ENCODE measurements at places on chromosomes 2 and 18.

GRCh38 chr2:197614532-197614931 is 60.9 kb downstream of the RFTN2 start:
- DNase-seq = no peak

- DNase-seq = no peak
These were observed 102.3 kb upstream of the ID2 start for GRCh38 chr2:8579485-8580085.

DNA sequence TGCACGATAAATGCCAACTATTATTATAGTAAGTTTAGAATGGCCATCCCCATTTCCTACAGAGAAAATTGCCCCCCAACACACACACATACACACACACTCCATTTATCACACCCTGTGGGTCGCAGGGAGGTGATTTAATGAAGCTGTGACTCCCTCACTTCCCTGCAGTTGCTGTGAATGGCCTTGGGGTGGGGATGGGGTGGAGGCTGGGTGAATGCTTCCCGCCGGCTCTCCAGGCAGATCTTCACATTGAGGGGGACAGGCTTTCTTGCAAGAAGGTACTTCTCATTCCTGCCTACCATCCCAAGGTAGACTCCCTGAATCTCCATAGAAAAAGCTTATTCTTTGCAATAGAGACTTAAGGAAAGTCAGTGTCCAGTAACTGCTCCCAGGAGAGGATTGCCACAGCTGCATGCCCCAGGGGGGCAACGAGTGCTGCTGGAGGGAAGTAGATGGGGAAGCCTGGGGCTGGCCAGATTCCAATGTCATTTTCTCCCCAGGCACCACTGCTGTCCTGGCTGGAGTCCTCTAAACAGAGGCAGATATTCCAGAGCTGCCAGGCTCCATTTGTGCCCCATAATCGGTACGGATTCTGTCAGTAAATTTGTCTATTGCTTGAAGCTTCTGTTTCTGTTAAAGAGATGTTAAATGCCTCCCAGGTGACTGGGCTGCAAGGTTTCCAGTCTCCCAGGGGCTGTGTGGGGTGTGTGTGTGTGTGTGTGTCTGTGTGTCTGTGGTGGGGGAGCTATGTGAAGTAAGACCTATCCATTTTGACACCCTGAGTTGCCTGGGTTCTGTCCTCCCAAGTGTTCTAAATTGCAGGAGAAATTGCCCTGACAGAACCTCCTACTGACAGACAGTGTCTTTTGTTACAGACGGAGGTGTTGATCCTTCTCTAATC is 265.5 kb downstream of the SRBD1 start:
- no peak for DNase-seq

GRCh38 chr2:2472881-2473280 is 141.8 kb upstream of the MYT1L start:
- DNase-seq = no peak

DNA sequence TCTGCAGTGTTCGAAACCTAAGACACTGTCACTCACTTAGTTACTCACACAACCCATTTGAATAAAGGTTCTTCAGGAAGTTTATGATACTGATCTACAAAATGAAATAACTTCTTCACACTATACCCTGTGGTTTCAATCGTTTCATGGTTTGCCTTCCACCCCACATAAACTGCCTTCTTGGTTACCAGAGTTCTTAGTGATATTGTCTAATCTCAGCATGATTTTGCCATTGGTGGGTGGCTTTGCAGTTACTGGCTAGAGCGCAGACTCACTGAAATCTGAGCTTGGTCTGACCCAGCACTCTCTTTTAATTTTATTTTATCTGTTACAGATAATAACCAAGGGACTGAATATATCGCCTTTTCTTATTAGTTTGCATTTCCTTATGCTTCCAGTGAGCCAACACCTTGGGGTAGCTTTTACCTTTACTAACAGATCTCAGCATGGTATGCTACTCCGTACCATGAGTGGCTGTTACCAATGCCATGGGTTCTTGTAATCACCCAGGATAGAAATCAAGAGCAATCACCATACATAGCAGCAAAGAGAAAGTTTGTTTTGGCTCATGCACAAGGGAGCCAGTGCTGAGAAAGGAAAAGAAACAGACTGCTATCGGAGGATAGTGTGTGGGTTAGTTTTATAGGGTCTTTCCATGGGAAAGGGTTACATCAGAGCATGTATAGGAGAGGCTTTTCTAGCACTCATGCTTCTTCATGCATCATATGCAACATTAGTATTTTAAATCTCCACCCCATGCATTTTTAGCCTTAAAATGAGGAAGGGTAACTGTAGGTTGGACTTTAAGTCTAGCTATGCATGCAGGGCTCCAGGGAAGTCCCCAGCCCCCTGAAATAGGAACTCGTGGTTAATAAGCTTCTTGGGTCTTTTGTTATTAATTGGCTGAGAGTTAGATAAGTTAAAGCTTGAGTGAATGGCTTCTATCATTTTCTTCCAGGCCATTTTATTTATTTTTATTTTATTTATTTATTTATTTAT is 33.3 kb downstream of the ANXA4 start:
- peak; percentile 67 for DNase-seq

DNA sequence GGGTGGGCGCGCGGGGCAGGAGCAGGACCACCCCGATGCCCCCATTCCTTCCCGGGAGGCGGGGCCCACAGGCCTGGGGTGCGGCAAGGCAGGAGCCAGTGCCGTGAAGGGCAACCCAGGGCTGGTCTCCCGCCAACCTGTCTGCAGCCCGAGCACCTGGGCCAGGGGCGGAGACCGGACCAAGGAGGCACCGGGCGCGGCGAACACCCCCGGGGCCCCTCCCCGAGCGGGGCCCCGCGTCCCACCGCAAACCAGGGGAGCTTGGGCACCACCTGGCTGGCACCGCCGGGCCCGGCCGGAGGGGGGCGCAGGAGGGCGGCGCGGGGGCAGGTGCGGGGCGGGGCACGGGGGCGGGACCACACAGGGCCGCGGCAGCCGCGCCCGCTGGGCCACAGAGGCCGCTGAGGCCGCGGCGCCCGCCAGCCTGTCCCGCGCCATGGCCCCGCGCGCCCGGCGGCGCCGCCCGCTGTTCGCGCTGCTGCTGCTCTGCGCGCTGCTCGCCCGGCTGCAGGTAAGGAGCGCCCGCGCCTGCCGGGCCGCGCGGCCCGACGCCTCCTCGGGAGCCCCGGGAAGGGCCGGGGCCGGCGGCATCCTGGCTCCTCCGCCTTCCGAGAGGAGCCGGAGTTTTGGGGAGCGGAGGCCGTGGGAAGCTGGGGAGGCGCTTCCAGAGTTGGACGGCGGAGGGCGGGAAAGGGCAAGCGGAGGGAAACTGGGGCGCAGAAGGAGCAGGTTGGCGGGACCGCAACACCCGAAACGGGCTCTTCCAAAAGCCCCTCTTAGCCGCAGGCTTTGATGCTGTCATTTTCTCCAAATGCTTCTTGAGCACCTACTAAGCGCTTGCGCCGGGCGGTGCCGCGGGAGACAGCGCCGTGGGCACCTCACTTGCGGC is at the start of gene TNFRSF11A:
Gene TNFRSF11A (plus strand): TSS at position 394 of the 889 bp plus-strand sequence. CDS start 43 bp downstream, at position 437.
- peak; percentile 82 for DNase-seq

DNA sequence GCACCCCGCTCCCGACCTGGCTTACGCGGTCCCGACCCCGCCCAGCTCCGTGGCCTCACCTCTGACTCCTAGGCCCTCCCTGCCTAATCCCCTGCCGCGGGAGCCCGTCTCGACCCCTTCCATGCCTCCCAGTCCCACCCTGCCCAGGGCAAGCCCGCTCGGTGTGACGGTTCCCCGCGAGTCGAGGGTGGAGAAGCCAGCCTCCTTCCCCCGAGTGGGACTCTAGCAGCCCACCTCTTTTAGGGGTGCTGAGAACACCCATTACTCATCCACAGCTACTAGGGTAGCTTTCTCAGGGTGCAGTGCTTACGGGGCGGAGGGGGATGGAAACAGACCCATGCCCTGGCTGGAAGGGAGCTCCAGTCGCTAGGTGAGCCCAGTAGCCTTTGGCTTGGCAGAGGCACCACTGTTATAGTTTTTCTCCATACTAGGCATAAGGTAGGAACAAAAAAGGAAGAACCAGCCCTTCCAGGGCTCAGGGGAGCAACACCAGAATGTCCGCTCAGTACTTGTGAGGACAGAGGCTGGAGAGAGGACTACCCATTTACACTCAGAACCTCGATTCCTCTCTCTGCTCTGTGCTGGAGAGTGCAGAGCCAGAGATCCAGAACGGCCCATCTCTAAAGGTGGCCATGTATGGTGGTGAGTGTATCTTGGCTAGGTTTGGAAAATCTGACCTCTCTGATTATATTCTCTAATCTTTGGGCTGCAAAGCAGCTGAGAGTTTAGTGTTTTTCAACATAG is 606 bp downstream of the AGBL5 start:
- no peak for DNase-seq

GRCh38 chr2:99066075-99066958 is 75.2 kb upstream of the C2orf15 start:
- DNase-seq = peak; percentile 64

DNA sequence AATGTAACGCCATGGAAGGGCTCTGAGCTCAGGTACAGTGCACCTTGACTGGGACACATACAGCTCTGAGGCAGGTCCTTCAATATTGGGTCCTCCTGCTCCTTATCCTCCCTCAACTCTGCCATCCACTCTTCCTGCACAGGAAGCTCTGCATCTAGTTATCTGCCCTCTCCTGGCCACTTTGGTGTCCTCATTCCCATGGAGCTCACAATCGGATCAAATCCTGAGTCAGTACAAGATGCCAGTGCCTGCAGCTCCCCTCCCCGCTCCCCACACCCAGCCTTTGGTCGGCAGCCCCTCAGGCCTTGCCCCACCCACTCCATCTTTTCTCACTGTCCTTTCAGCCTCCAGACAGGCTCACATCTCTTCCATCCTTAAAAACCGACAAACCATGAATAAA is 58.0 kb downstream of the LRRFIP1 start:
- no peak for DNase-seq

- DNase-seq = peak; percentile 70
These were observed 29.6 kb upstream of the IL37 start for GRCh38 chr2:112881217-112881985.

DNA sequence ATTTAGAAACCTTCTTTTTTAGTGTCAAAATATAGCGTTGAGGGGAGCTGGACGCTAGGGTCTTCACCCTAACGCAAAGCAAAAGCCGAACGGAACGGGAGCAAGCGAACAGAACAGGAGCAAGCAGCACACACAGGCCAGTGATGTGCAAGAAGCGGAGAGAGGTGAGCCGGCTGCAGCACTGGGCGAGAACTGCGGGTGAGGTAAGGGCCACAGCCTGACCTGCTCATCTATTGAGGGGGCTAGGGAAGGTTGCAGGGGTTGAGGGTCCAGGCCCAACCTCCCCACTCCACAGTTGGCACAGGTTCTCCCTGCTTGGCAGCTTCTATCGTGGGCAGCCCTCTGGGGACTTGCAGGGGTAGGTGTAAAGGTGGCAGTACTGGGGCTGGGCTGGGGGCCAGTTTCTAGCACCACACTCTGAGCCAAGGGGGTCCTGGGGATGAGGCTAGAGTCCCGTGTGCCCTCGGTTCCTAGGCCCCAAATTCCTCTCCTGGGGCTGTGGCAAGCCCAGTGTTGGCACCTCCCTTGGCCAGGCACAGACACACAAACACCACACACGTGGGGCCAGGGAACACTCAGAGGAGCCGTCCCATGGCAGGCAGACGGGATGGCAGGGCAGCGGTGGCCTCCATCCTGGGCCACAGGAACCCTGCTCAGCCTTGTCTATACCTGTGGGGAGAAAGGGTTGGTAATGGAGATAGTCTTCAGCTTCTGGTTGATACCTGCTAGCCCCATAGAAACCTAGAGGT is 1.2 kb upstream of the ABCB6 start:
- no peak for DNase-seq

GRCh38 chr2:65666156-65666725 is 233.8 kb upstream of the SPRED2 start:
- peak; percentile 64 for DNase-seq

DNA sequence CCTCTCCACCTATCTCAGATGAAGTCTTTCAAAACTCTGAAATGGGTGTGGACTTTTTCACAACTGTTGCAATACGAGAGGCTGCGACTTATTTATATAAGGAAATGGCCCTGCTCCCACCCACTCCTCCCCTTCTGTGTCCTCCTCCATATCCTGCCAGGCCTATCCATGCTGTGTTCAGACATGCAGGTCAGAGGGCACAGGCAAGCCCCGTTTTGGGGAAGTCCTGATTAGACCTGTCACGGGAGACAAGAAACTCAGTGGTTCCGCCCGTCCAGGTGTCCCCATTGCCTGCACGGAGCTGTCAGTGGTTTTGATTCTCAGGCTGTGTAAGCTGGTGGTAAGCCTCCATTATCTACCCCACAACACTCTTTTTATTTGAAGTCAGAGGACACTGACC is 99.6 kb upstream of the MGAT5 start:
- no peak for DNase-seq

DNA sequence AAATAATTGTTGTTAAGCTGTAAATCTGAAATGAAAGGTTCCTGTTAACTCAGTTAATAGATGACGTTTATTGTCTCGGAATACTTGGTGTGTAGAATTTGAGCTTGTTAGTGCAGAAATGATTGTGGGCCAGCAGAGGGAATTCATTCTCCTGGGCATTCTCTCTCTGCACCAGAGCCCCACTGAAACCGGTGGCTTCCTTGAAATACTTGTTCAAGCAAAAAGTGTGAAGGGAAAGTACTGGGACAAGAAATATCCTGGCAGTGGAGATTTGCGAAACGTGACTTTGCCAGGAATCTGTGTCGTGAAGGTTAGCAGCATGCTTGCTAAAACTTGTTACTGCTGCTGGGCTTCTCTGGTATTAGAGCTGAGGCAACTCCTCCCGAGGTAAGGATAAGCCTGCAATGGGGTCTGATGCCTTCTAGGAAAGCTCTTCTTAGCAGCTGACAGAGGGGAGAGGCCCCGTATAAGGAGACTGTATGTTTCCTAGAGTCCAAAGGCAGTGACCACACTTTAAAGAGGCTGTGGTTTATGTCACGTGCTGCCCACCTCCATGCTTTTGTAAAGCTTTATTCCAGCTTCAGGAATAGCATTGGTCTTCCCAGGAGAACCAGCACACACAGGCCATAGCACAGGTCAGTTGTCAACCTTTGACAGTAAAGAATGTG is 2.0 kb downstream of the ITGA6 start:
- DNase-seq = no peak

DNA sequence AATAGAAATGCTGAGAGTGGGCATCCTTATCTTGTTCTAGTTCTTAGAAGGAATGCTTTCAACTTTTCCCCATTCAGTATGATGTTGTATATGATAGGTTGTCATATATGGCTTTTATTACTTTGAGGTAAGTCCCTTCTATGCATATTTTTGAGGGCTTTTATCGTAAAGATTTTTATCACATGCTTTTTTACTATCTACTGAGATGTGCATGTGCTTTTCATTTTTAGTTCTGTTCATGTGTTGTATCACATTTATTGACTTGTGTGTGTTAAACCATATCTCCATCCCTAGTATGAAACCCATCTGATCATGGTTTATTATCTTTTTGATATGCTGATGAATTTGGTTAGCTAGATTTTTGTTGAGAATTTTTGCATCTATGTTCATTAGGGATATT is 1008.8 kb downstream of the CNTNAP5 start:
- DNase-seq = no peak

- DNase-seq = no peak
These were observed 74.7 kb upstream of the KCNJ3 start for GRCh38 chr2:154623819-154624218.

DNA sequence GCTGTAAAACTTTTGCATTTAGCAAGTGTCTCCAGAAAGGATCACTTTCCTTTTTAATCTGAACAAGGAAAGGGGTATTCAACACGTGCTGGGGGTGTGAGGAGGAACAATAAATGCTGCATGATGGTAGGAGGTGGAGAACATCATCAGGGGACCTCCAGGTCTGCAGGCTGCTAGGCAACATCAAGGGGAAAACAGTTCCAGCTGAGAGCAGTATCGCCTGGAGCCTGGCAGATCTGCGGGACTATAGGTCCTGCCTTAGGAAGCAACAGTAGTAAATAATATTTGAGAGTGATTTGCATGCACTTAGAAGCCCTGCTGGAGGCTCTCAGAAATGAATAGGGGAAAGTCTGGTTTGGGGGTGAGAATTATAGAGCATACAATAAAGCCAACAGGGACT is 175.6 kb downstream of the SUCLG1 start:
- DNase-seq = no peak

Measured in activated CD4-positive, alpha-beta T cell treated with anti-CD3 and anti-CD28 coated beads, Interleukin-2, Interleukin-6, amounts not matched to agents 100 ng/mL and 50 ng/mL, durations not matched to agents 16 hours and 8 hours (primary cell).